Occipital lobe (tissue), 3 donors: ENCODE measurements at places on chromosomes 7 and 10. TPM values are rescaled to one million over a fixed set of nuclear protein-coding genes. Genes with fewer than 3 reads are reported as not detected.
A peak's percentile ranks its signal among the peaks of the same experiment; 100 is the strongest.

Gene SDK1
- 7.0 TPM for total RNA-seq

Gene NEUROD6
- 600 TPM for total RNA-seq

Gene CYP17A1
- total RNA-seq, result not detected

DNA sequence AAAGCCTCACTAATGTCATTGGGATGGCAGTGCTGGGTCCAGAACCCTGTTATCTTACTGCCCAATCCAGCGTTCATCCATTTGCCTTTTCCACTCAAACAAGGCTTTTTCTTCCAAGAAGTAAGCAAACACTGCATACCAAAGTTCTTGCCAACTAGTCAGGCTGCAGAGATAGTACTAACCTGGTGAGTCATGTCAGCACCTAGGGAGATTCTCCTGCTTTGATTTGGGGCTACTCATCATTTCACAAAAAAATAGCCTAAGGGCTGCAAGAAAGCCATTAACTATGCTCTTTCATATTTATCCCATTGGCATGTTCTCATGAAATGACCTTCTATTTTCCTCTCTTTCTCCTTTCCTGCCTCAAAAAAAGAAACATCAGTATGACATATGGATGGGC is 142.6 kb downstream of the TWIST1 start:
- DNase-seq, result no peak

GRCh38 chr10:97553575-97554031 is 19.0 kb upstream of the ANKRD2 start:
- peak; percentile 28 for DNase-seq
